ENCODE measurements at places on chromosomes 4 and X. TPM values are rescaled to one million over a fixed set of nuclear protein-coding genes. Genes with fewer than 3 reads are reported as not detected.
A peak's percentile ranks its signal among the peaks of the same experiment; 100 is the strongest.

DNA sequence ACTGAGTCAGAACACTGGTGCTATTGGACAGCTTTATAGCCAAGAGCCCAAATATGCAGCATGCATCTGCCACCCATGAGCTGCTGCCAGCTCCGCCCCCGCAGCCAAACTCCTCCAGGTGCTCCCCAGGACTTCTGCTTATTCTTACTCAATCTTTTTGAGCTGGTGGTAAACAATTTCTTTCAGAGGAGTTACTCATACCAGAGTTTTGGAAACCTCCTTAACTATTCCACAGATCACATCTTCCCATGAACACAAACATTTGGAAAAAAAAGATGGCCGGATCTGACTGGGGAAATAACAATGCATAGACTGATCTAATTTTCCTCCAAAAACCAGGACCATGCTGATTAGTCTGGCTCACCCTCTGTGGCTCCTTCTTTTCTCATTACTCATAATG, 399.9 kb downstream of the GPM6A start:
- peak; percentile 66 for DNase-seq

DNA sequence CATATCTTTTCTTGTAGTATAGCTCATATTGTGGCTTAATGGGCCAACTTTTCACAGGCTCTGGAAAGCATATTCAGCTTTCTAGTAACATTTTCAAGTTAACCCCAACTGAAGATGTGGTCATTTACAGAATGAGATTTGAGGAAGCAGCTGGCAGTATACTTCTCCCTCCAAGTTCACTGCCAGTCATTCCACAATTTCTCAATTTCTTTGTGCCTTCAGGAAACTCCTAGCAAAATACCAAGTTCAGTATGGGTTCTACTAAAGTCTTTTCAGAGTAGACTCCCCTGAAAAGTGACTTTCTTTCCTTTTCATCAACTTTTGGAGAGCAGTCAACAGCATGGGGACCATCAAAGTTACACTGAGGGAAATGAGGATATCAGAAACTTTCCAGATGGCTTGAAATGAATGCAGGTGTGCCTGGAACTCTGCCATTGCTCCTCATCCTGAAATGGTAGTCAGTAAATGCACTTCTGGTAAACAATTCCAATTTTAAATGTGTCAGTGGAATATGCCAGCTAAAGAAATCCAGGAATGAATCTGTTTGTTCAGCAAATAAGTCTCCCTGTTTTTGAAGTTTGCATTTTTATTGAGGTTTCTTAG, 81.5 kb upstream of the TEX13D start:
- DNase-seq = no peak

DNA sequence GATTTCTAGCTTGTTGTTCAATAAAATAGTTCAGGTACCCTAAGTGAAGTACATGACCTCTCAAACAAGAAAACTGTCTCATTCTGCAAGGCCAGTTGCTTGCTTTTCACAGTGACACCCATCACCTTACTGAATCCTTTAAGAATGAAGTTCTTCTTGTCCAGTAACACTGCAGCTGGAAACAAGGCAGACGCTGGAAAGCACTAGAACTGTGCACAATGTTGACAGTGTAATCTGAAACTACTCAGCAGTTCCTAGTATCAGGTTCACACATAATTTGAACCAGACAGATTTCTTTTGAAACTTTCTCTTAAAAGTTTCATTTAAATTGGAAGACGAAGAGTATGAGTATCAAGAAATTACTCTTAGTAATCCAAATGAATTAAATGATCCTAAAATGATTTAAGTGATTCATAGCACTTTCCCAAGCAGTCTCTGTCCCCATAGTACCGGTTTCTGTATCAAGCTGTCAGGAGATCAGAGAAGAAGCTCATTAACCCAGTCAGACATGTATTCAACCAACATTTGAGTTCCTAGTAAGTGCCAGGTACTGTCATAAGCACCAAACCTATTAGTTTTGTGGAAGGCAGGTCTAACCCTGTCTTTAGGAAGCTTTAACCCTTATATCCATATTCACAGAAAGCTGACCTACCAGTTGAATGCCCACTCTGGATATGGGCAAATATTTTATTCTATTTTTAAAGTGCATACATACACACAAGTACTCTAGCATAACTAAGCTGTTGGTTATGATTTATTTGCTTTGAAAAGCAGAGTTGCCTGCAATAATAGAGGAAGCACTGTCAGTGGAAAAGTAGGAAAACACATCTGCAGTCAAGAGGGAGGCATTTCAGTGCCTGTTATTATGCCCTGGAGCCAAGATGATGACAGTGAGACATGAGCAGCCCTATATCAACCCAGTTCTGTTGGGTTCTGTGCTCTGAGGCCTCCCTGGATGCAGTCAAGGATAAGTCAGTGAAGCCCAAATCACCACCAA, 63.6 kb downstream of the PALLD start:
- peak; percentile 55 for DNase-seq

DNA sequence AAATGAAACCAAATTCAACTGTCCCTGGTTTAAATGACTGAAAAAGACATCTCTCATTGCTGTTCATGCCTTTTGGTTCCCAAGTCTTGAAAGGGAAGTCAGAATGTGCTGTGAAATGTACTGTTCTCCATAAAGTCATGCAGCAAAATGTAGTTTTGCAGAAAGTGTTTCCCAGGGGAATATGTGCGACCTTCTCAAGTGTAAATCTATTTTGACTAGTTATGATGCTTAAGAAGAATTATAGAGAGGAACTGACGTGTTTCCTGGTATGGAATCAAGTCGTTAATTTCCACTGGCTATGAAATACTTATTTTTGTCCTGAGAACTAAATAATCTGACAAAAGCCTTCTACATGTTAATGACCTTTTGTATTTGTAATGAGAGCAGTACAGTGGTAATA, 223.1 kb downstream of the CLCN4 start:
- DNase-seq = no peak

- no peak for DNase-seq
These were observed 182.9 kb downstream of the RELL1 start for GRCh38 chr4:37503261-37503660.

DNA sequence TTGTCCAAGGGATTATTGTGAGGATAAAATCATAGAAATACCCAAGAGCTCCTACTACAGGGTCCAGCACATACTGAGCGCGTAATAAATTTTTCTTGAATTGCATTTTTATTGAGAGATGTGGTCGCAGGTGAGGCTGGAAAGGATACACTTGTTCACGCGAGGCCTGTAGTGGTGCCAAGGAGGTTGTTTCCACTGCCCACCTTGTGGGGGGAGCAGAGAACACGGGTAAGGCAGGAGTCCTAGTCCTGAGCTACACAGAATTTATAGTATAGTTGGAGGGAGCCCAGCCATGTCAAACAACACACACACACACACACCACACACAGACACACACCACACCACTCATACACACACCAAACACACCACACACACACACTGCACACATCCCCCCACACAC, 31.8 kb upstream of the CYP4V2 start:
- no peak for DNase-seq

- DNase-seq = peak; percentile 49
These were observed 130.4 kb upstream of the CPEB2 start for GRCh38 chr4:14871676-14872430.

DNA sequence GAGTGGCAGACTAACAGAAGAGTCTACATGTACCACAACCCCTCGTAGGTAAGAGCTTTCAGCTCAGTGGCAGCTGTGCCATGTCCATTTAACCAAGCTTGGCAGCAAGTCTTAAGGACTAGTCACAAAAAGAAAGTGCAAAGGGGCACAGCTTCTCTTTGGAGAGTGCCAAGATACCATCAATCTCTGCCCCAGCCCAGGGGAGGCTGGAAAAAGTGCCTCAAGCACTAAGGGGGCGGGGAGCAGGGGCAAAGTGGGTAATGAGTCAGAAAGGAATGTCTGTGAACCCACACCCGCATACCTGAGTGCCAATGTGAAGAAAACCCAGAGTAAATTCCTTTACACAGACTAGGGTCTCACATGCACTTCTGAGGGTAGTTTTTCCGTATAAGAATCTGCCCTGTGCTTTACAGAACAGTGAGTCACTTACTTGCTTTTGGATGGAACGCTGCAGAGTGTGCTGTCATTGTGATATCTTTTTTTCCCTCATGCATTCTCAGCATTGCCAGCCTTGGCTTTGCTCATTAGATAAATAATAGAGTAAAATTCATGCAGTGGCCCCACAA, 219.8 kb downstream of the ZNF674 start:
- peak; percentile 65 for DNase-seq

GRCh38 chr4:1987296-1987695, 21.5 kb downstream of the NELFA start:
- DNase-seq = no peak

DNA sequence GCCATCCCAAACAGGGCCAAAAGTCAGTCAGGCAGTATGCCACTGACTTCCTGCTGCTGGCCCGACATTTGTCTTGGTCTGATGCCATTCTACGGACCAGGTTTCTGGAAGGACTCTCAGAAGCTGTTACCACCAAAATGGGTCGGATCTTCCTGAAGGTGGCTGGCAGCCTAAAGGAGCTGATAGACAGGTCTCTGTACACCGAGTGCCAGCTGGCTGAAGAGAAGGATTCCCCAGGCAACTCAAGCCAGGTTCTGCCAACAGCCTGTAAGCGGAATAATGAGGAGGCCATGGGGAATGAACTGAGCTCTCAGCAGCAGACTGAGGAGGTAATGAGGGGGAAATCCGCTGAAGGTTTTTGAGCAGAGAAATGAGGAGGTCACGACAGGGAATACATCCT, 95.7 kb downstream of the RTL9 start:
- no peak for DNase-seq

- peak; percentile 85 for DNase-seq
These were observed 279.3 kb upstream of the DIPK2B start for GRCh38 chrX:45479835-45480422.

DNA sequence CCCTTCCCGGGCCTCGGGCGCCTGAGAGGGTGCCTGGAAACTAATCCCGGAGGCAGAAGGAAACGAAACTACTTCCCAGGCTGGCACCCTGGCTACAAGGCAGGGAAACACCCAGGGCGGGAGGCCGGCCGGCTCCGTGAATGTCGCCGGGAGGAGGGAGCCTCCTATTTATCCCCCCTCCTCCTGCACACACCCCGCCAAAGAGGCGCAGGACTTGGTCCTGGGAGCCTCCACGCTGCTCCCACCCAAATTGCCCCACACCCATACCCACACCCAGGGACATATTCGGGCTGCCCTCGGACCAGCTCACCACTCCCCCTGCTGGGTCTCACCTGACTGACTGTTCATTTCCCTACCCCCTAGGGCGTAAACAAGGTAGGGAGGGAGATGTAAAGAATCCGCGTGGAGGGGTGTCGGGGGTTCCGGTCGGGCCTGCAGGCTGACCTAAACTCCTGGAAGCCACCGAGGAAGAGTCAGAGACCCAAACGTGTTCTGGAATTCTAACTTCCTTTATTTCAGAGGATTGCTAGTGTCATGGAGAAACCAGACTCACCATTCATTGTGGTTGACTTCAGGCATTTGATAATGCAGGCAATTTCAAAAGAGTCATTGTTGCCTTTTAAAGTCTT, at the start of gene BTC:
TSS of gene BTC (minus strand) at position 142 of the 629 bp plus-strand sequence. CDS start 198 bp downstream, outside the sequence.
- DNase-seq = peak; percentile 7

DNA sequence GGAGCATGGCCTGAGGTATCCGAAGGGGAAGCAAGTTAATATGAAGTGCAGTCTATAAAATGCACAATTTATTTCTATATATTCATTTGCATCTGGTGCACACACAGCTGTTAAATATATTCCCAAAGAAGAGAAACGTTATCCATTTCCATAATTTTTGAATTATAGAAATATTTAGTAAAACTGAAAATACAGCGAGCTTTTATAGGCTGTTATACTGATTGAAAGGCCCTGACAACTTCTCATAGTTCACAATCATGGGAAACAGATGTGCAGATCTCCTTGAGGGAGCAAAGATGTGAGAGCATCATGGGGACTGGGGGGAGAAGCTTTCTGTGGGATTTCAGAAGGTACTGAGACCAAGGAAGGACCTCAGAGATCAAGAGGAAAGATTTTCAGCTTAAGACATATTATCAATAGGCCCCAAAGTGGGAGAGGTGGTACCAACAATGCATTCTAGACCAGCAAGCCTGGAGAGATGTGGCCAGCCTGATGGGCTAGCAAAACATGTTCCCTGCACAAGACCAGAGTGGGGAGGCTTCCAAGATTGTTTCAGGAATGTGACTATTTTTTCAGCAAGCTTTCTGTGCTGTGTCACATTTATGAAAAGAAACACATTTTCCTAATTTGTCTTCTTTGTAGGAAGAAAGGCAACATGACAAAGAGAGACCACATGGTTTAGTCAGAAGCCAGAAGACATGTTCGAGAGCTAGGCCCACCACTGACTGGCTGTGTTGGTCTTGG, 256.0 kb upstream of the SFRP2 start:
- DNase-seq = peak; percentile 6

DNA sequence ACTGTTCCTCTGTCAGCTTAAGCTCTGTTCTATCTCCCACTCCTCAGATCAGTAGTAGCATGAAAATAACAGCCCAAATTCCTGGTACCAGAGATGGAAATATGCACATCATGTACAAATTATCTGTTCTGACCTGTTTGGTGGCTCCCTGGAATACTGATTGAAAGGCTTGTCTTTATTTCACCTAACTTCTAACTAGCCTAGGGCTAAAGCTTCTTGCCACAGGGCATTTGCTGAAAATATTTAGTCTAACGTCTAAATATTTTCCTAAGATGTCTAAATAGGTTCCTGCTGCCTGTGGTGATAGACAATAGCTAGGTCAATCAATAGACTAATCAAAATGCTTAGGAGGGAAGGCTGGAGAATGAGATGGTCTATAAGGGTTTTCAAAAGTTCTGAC, 12.9 kb upstream of the PRMT9 start:
- DNase-seq = no peak

CLNK gene
- not detected for total RNA-seq

HSFX1 gene
- total RNA-seq = not detected

DMP1 gene
- not detected for total RNA-seq

DYNLT3 gene
- 64.2 TPM for total RNA-seq

Data from fibroblast of the aortic adventitia (primary cell).